Myocyte (in vitro differentiated cells): ENCODE measurements at places on chromosomes 16 and 17. TPM values are rescaled to one million over a fixed set of nuclear protein-coding genes. Genes with fewer than 3 reads are reported as not detected.

Gene CSF3
- 0.10 and 0.11 TPM in 2 replicates for total RNA-seq

- no peak for DNase-seq
Measured at GRCh38 chr17:38905375-38905774, 20.0 kb upstream of the LASP1NB start.

GRCh38 chr17:68035131-68035522, 408 bp upstream of the KPNA2 start:
- DNase-seq = no peak

GRCh38 chr17:74165797-74166365, 37.6 kb upstream of the RPL38 start:
- no peak for DNase-seq

Gene NGFR
- 44.7 and 113 TPM in 2 replicates for total RNA-seq

Gene DOC2A
- total RNA-seq = not detected in 2 replicates

Gene KRTAP4-6
- not detected in 2 replicates for total RNA-seq

DNA sequence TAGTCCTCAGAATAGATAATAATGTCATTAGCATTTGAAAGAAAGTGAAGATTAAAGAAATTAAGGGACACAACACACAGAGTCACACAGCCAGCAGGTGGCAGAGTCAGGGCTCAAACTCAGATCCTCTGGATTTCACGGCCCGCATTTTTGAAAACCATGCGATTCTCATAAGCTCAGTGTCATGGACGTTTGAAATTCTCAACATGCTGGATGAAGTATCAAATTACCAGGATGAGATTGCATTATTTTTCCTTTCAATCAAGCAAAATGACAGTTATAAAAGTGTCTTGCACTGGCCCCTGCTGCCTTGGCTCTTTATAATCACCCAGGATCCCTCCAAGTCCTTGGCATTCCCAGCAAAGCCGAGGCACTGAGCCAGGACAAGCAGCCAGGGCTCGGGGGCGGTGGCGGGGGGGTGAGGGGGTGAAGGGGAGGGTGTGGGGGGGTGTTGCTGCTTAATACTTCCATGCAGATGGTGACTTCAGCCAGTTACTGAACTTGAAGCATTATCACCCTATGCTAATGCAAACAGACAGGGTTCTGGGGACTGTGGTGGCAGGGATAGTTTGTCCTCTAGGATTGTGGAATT, 6.6 kb upstream of the BMERB1 start:
- DNase-seq = peak; percentile 76

DNA sequence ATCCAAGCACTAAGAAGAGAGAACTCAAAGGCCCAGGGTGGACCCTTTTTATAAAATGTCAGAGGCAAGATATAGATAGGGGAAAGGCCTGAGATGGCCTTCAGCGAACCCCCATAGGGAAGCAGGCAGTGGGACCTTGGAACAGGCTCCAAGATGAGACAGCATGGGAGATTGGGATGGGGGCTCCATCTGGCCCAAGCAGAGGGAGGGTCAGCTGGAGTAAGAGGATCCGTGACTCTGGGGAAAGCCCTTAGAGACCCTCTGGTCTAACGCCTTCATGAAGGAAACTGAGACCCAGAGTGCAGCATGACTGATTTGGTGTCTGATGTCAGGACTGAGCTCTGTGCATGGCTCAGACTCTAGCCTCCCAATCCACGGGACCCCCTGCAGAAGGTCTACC, 30.8 kb downstream of the C17orf100 start:
- no peak for DNase-seq

Gene TM4SF5
- not detected in 2 replicates for total RNA-seq

GRCh38 chr17:82121660-82122629, 23.9 kb upstream of the FASN start:
- peak; percentile 82 for DNase-seq

DNA sequence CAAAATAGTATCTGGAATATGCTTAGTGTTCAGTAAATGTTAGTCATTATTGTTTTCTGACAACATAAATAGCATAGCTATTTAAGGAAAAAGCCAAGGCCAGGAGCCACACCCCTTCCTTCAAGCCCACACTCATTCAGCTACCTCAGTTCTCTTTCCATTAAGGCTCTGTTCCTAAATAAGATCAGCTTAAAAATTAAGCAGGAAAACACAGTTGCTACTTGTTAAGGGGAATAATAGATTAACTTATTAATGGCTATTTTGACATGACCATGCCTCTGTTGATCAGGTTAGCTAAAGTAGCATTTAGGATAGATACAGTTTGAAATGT, 158.1 kb downstream of the CHD9 start:
- DNase-seq = peak; percentile 27

Gene ZNF469
- 1.5 and 2.7 TPM in 2 replicates for total RNA-seq

- DNase-seq = peak; percentile 92
Measured at GRCh38 chr16:53435066-53435688, 906 bp downstream of the RBL2 start.

DNA sequence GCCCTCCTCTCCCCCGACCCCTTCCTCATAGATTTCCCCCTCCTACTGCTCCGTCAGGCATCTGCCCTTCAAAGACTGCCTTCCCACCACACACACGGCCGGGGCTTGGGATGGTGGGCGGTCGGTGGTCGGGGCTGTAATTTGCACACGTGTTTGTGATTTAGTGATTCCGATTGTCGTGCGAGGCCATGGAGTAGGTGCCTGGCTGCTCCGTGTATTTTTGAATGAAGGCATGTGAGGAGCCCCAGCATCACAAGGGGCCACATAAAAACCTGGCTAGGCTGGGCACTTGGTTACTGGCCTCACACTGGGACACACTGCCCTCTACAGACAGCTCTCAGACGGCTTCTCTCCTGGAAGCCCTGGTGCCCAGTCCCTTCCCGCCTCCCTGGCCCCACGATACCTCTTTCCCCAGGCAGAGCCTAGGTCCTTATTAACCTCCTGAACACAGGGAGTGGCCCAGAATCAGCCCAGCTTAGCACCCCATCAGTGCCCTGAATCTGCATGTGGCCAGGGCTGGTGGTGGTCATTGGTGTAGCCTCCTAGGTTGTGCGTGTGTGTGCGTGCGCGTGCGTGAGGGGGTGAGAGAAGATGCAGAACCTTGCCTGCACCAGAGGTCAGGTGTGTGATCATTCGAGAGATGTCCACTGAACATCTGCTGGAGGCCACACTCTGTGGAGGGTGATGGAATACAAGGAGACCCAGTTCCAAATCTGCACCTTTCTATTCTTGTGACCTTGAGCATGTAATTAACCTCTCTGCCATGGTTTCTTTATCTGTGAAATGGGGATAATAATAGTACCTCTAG, 1.3 kb upstream of the SOCS1 start:
- peak; percentile 86 for DNase-seq

Gene TMEM100
- total RNA-seq = 1.5 and 3.0 TPM in 2 replicates

GRCh38 chr17:78684026-78684425, 98.0 kb downstream of the CYTH1 start:
- DNase-seq = no peak

DNA sequence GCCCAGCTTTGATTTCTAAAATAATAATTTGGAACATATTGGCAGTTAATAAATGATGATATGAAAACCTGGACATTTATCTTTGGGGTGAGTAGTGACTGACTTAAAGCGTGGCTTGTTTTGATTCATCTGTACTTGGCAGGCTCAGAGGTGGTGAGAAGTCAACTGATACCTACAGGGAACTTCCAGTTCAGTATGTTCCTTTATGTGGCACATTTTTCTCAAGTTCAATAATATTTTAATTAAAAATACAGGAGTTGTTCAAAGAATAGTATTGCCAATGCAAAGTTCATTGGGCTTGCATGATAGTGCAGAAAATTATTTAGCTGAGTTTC, 34.3 kb downstream of the SLC47A1 start:
- DNase-seq = no peak

- DNase-seq = peak; percentile 97
Measured at GRCh38 chr16:75038036-75038858, 39.4 kb downstream of the ZNRF1 start.

GRCh38 chr16:27285676-27286196, 17.2 kb upstream of the NSMCE1 start:
- no peak for DNase-seq

GRCh38 chr16:35174016-35174415, 1714.6 kb downstream of the TP53TG3F start:
- DNase-seq = no peak

DNA sequence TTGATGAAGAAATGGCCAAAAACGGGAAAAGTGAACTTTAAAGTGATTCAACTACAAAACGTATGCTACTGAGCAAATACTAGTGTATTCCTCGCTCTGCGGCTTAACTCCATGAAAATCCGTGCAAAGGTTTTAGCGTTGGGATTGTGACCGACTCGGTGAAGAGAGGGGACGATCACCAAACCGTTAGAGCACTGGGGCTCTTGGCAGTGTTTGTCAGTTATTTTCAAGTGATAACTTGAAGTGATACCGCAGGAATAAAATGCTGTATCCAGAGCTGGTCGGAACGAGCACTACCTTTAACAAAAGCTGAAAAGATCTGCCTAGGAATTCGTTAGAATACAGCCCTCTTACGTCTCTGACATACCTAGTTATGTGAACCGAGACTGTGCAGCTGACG, 773 bp upstream of the PPM1D start:
- DNase-seq = no peak

DNA sequence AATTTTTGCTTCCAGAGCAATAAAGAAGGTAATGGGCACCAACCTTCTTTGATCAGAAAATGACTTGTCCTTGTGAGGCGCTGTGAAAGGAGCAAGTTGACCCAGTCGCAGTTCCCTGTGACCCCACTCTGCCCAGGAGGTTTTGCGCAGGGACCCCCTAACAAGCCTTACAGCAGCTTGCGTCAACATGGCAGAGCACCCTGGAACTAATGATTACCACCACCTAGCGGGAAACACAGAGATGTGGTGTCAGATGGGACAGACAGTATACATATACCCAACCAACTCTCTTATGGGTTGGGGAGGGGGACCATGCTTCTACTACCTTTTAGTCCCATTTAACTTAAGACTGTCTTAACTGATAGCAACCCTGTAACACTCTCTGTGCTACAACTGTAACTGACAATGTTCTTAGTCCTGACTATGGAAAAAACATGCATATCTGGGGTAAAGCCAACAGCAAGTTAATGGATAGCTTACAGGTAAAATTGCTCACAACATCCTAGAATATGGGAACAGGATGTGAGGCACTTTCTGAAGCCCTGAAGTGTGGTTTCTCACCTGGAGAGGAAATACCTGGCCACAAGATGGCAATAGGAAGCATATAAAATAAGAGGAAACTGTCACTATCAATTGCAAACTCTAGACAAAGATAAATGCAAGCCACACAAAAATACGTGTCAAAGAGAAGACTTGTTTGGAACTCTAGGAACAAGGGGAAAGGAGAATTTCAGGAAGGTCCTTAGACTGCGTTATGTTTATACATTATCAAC, 3.0 kb downstream of the KARS1 start:
- DNase-seq = no peak

Gene TUBG1
- 79.8 and 91.1 TPM in 2 replicates for total RNA-seq

- DNase-seq = no peak
Measured at GRCh38 chr17:61053469-61053868, 346.2 kb upstream of the TBX2 start.

Gene RNF222
- total RNA-seq = not detected in 2 replicates

Gene KRTAP2-3
- 0.19 TPM in 1 of 2 replicates, not detected in the other for total RNA-seq

Gene CX3CL1
- not detected in 2 replicates for total RNA-seq

- no peak for DNase-seq
Measured at GRCh38 chr17:13410874-13411273, 190.9 kb downstream of the HS3ST3A1 start.

DNA sequence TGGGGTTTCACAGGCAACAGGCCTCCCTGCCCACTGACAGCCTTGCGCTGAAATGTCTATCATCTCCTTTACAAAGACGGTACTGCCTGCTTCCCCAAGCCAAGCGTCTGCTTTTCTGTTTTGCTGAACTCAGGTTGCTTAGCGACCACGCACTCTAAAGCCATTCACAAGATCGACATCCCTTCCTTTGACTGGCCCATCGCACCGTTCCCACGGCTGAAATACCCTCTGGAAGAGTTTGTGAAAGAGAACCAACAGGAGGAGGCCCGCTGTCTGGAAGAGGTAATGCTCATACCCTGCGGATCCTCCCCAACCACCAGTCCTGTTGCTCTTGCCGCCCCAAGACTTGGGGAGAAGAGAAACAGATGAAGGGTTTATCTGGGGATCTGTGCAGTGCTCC, 28.7 kb downstream of the TMEM186 start:
- no peak for DNase-seq

Gene PLXDC1
- total RNA-seq = 49.7 and 65.3 TPM in 2 replicates

DNA sequence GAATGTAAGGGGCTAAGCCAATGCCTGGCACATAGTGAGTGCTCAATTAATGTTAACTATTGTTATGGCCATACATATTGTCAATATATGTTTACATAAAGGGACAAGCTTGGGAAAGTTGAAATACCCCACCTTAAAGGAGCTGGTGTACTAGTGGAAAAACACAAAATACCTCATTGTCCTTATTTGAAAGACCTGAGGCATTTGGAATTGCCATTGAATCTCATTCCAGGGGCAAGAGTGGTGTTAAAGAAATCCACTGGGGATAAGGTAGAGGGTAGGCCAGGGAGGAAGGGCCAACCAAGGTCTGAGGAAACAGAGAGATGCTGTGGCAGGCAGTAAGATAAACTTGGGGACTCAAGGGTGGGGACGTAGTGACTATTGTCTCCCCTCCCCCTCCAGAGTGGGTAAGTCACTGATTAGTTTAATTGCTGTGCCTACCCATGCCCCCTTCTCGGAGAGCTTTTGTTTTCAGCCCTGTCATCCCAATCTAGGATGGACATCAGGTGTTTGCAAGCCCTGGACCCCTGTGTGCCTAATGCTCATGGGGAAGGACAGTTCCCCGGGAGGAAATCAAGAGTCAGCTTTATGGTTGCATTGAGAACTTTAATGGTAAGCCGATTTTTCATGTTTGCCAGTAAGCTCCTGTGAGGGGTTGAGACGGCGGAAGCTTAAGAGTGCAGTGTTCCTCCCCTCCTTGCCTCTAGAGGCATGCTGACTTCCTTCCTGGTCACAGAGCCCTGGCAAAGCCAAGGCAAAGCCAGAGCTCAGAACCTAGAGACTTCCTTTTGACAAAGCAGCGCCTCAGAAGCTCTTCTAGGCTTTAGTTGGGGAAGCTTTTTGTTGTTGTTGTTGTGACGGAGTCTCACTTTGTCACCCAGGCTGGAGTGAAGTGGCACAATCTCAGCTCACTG, 2.5 kb upstream of the HEATR9 start:
- no peak for DNase-seq

GRCh38 chr17:62995377-62995885, 29.4 kb downstream of the TANC2 start:
- DNase-seq = peak; percentile 41

- DNase-seq = no peak
Measured at GRCh38 chr16:82055728-82056549, 20.9 kb downstream of the HSD17B2 start.

Gene MYH13
- 0.16 and 0.21 TPM in 2 replicates for total RNA-seq

DNA sequence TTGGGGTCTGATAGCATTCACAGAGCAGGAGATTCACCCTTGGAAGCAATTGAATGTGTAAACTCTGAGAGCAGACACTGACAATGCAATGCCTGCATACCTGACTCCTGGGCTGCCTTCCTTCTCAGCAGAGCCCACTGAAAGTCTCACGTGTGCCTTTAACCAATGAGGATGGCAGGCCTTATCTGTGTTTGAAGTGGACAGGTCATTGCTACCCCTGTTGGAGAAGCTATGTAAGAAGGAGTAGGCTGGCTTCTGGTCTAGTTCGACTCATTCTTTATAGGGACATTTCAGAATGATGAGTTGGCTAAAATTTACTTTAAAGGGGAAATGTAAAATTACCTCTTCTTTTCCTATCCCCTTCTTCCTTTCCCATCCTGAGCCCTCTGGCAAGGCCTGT, 446.3 kb downstream of the SLC39A11 start:
- no peak for DNase-seq

GRCh38 chr17:63928966-63929695, 3.0 kb downstream of the CD79B start:
- DNase-seq = no peak

GRCh38 chr17:51507444-51507843, 247.1 kb downstream of the UTP18 start:
- no peak for DNase-seq

Gene NPIPA3
- total RNA-seq = 0.47 and 0.78 TPM in 2 replicates

- no peak for DNase-seq
Measured at GRCh38 chr16:25110387-25110947, 1.1 kb upstream of the LCMT1 start.
